ENCODE measurements at places on chromosomes 13 and 19.

GRCh38 chr19:46924874-46925547 is 64.2 kb downstream of the ARHGAP35 start:
- peak; percentile 22 for DNase-seq

DNA sequence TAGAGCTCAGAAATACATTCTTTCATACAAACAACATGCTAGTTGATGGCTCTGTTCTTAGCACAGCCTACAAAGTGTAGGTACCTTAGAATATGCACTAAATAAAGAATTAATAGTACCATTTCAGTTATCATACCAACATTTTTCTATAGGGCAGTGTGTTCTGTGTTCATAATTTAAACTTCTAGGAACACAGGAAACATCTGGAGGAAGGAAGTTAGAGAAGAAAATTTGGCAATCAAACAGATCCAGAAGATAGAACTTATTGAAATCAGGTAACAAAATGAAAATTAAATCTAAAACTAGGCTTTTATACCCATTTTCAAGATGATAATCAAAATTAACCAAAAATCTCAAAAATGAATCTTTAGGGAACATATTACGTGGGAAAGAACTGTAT is 527.5 kb downstream of the DCT start:
- no peak for DNase-seq

DNA sequence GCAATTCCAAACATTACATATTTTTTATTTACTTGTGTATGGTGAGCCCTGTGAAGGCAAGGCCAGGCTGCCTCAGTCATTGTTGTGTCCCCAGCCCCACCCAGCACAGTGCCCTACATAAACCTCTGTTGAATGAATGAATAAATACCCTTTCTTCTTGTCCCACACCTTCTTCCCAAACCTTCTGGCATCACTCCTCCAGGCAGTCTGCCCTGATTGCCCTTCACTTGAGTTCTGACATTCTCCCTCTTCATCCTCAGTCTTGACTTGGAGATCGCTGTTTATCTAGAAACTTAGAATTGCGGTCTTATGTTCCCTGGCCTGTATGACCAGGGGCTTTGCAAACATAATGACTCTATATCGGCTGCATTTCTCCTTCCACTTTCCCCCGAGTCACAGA is 5.2 kb upstream of the OPA3 start:
- no peak for DNase-seq

GRCh38 chr13:44719857-44720671 is 143.9 kb upstream of the TSC22D1 start:
- no peak for DNase-seq

- no peak for DNase-seq
Measured at GRCh38 chr13:104782741-104783140, 1716.5 kb upstream of the SLC10A2 start.
